KBM-7 (cell line): ENCODE measurements at places on chromosomes 11 and 22.

DNA sequence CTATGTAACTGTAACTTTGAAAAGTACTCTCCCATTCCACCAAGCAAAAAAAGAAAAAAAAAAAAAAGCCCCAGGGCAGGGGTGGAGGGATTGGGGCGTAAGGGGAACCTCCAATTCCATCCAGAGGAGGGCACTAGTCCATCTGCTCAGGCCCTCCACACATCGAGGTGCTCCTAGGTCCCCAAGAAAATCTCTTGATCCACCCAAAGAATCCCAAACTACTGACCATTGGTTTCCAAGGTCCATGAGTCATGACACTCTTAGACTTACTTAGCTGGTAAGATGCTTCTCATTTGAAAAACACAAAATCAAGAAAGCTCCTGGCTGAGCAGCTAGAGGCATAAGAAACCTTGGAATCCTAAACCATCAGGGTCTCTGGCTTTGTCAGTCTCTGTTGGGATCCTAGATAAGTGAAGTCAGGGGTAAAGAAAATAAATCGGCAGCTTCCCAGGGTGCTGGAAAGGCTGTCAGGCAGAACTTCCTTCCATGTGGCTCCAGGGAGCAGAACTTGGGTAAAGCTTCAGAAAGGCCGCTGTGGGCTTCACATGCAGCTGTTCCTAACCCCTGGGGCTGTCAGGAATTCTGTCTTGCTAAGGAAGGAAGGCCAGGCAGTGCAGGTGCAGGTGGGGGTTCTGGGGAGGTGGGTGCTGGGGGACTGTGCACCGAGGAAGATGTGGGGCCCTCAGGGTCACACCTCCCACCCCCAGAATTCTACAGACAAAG, 49.4 kb upstream of the ADA2 start:
- DNase-seq, result no peak

GRCh38 chr22:36208914-36209313, 7.3 kb upstream of the APOL4 start:
- no peak for DNase-seq

DNA sequence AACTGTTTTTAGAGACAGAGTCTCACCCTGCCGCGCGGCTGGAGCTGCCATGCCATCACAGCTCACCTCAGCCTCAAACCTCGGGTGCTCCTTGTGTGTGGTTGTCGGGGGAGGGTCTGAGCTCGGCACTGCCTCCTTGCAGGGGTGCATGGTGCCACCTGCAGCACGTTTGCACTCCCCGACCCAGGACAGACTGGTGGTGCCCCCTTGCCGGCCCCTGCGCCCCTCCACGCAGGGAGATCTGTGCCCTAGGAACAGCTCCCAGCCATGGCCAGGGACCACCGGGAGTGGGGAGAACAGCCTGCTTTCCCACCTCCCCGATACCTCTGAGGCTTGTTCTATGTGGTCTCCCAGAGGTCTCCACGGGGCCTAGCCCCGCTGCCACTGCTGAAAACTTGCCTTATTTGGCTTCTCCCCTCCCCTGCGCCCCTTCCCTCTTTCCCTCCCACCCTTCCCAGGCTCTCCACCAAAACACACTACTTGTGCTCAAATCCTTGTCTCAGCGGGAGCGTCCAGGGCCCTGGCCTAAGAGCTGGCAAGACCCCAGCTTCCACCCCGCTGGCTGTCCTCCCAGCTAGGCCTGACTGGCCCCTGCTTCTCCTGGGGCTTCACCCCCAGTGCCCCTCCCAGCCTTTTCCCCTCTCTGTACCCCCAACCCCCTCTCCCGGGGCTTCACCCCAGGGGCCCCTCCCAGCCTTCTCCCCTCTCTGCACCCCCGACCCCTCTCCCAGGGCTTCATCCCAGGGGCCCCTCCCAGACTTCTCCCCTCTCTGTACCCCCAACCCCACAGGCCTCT, 13.4 kb upstream of the TPCN2 start:
- no peak for DNase-seq

DNA sequence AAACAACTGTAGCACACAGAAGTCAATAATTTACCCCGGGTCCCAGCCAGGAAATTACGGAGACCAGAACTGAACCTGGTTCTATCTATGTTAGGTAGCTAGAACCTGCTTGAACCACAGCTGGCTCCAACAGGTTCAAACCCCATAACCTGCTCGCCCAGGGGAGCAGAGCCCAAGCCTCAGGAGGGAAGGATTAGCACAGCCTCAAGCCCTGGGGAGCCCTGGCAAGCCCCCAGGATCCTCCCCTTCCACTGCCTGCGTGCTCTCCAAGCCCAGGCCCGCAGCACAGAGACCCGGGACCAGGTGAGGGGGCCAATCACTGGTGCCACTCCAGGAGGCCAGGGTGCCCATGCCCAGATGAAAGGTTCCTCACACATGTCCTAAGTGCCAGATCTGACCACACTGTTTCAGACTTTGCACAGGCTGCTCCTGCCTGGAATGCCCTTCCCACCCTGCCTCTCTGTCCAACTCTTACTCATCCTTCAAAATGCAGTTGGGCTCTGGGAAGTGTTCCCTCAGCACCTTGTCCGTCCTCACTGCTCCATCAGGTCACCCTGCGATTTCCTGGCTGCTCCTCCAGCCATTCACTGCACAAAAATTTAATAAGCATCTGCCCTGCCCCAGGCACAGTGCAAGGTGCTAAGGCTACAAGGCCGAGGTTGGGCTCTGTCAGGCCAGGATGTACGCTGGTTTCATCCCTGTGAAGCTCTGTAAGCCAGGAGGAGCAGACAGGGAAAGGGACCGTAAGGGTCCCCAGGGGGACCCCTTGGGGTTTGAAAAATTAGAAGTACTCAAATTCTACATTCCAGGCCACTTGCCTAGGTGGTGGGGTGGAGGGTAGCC, 32.2 kb downstream of the ARRB1 start:
- no peak for DNase-seq

DNA sequence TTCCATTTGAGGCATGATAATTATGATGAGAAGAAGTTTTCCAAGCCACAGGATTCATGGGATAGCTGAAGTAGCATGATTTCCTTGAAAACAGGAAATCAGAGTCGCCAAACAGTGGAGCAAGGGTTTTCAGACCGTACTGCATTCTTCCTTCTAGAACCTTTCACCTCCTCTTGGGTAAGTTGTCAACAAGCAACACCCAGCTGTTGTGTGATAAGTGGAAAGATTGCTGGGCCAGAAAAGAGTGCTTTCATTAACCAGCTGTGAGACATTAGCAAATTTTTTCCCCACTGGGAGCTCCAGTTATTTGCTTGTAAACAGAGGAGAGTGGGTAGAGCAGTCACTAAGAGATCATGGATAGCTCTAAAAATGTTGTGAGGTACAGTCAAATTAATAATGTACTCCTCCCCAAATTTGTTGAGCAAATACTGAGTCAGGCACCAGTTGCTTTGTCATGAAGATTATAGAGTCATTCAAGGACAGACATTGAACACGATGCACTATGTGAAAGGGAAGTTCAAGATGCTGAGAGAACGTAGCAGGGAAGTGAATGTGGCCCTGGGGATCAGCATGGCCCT, 11.7 kb upstream of the MPEG1 start:
- DNase-seq, result no peak

DNA sequence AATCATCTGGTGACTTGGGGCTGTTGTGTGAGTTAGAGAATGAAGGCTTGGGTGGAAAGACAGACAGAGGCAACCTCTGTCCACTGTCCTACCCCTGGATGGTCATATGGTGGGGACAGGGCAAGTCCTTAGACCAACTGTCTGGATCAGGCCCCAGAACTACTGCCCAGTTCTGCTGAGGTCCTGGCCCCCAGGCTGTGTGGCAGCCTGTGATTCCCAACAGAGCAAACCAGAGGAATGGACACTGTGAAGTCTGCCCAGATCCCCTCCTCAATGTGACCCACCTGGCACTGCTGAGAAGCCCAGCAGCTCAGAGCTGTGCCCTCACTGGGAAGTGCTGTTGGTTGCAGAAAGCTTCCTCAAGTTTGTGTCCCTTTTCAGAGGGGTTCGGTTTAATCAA, 69.0 kb downstream of the GGTLC2 start:
- DNase-seq, result no peak

DNA sequence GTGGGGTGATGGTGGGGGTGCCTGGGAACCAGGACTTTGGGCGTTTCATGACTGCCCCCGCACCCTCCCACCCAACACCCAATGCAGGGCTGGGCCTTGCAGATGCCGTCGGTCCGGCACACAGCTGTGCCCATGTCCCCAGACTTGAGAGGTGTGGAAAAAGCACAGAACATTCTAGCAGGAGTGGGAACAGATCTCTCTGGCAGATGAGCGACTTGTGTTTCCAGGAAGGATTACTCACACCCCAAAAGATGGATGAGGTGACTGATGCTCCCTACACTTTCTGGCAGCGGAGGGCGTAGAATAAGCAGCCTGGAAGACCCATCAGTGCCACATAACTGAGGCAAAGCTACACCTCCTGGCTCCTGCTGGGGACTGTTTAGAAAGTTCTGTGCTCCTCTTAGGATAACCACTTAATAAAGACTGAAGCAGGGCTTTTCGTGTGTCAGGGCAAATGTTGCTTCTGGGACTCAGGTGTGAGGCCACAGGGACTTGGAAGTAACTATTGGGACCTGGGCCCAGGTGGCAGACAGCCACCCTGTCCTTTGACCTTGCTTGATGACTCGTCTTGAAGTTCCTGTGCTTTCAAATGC, 24.2 kb downstream of the FBLN1 start:
- DNase-seq, result no peak

DNA sequence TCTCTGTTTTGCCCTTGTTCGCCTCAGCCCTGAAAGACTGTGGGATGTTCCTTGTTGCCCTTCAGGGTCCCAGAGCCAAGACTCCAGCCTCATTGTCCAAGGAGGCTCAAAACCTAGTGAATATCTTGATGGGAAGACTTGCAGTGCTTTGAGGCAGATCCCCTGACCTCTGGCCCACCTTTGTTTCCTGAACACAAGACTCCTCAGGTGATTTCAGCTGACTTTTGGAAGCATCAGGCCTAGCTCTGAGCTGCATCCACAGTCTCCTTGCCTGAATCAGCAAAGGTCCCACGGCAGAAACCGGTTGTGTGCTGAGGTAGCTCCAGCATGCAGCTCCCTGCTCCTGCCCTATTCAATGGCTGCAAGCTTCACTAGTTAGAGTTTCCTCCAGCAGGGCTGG, 159.3 kb upstream of the B3GAT1 start:
- no peak for DNase-seq

DNA sequence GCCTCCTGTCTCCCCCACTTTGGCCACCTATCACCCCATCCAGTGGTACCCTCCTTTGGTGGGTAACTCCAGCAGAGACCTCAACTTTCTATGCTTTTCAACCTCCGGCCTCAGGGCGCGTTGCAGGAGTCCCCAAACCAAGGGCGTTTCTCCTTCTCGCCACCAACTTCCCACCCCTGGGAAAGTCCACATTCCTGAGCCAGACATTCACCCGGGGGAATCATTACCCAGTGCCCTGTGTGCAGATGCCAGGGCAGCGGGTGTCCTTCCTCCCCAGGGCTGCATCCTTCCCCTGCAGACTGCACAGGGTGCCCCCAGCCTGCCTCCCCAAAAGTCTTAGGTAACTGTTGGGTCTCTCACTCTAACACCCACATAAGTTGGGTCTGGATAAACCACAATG, 26.4 kb downstream of the MYEOV start:
- no peak for DNase-seq

DNA sequence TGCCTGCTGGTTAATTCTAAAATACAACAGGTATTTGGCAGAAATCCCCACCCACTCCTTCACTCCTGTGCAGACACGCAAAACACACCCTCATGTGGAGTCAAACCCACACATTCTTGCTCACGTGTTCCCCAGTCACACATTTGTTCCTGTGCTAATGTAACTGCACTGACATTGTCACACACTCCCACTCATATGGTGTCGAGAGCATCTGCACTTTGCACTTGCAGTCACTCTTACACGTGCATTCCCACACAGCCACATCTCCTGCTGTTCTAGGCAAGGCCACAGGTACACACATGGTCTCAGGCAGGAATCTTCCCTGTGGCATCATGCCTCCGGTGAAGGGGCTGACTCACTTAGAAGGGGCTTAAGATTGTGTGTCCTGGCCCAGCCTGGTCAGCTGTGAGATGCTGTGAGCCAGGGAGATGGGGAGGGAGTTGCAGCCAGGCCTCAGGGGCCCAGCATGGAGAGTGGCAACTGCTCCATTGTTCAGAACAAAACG, 395.0 kb downstream of the TENM4 start:
- DNase-seq, result no peak

GRCh38 chr11:2398664-2399355, 1.7 kb upstream of the TSSC4 start:
- DNase-seq, result no peak
